ENCODE measurements at places on chromosomes 7 and 10.
A peak's percentile ranks its signal among the peaks of the same experiment; 100 is the strongest.

DNA sequence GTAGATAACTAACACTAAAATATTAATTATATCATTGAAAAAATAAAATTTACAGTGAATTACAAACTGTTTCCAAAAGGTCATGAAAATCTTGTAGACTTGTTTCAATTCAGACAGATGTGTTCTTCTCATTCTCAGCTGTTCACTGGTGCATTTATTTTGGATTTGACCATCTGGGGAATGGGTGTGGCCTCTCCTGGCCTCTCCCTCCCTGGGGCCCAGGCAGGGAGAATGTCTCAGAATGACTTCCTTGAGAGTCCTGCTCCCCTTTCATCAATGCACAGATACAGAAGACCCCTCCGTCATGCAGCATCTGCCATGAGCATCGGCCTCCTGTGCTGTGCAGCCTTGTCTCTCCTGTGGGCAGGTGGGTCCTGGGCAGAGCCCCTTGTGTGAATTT, 192.8 kb upstream of the PRSS58 start:
- DNase-seq = no peak

- no peak for DNase-seq
These were observed 34.6 kb upstream of the PPIF start for GRCh38 chr10:79312601-79313187.

- DNase-seq = no peak
These were observed 56.6 kb upstream of the CALD1 start for GRCh38 chr7:134722786-134723322.

DNA sequence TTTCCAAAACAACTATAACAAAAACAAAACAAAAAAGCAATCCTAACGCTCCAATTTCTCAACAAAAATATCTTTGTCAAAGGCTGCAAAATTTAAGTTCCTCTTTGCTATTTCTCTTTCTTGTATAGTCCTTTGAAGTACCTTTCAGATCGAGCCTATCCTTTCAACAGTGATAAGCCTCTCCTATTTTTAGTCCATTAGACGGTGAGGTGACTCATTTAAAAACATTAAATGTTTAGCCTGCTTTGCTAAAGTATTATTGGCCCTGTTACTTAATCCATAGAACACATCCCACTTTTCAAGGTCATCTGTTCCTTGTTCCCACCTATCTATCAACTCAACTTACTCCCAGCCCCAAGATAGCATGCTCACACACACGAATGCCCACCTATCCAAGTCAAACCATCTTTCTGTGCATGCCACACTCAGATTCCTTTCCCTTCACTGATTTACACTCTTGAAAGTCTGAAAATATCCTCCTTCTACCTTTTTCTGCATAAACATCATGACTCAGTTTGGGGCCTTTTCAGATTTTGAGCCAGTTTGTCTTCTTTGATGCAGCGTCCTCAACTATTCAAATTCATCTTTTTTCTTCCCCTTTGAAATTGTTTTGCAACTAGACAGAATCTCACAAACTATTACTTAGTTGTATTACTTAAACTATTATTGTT, 224.9 kb upstream of the TMEM229A start:
- DNase-seq = no peak

DNA sequence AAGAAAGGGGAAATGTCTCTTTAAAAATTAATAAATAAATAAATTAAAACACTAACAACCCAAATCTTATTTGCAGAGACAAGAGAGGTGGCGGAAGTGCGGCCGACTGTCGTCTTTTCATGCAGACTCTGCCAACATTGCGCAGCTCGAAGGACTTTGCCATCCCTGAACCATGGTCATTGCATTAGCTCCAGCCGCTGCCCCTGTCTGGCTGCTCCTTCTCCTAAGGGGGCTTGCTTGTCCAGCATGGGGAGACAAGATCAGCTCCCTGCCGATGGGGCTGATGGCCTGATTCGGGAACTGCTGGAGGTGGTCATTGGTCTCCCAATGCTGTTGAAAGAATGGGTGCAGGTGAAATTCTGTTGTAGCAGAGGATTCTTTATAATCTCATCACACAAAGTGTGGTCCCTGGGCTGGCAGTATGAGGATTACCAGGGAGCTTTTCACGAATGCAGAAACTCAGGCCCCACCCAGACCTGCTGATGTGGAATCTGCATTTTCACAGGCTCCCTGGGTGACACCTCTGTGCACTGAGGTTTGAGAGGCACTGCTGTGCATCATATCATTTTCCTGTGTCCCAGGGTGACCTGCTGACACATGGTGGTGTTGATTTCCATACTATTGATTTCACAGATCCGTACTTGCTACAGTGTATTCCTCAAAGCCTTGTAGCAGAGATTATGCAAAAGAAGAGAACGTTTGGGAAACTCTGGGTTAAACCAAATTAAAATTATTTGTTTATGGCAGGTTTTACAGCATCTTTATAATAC, 172.4 kb upstream of the ZMIZ1 start:
- no peak for DNase-seq

GRCh38 chr7:7897949-7898515, 70.6 kb upstream of the GLCCI1 start:
- DNase-seq = no peak

DNA sequence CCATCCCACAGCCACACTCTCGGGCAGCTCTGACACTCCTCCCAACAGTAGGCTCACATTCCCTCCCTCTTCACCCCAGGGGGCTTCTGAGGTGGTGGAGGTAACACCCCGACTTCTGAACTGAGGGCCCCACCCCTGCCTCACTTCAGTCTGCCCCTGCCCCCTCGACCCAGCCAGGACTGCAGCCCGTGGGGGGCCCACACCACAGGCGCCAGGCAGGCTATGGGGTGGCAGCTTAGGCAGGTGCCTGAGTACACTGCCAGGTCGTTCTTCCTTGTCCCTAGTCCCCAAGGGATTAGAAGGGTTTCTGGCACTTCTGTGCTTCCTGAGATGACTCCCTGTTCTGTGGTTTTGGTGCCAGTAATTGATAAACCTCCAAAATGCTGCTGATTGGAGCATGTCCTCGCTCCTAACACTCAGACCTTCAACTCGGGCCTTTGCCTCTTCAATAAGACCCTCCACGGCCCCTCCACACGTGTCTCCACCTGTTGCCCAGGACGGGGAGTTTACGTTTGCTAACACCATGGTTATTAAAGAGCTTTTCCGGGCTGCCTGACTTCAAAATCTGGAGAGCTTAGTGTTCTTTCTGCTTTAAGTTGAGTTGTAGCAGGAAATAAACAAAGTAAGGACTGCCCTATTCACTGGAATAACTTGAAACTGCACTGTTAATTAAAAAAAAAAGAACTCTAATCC, 23.8 kb upstream of the LARP4B start:
- DNase-seq = no peak

GRCh38 chr7:135600226-135600625, 42.5 kb downstream of the NUP205 start:
- DNase-seq = no peak

DNA sequence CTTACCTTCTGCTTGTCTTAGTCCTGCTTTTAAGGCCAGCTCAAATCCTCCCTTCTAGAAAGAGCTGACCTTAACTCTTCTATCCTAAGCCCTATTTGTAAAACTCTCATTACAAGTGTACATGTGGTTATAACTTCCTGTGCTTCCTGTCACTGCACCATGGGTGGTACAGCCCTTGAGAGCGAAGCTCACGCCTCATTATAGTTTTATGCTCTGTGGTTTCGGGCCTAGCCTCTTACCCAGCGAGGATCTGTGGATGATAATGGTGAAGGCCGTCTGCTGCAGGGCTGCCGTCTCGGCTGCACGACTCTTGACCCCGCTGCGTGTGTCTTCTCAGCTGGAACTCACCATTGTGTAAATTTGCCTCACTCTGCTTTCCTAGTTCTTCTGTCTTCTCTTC, 74.6 kb downstream of the CUL1 start:
- DNase-seq = peak; percentile 4

DNA sequence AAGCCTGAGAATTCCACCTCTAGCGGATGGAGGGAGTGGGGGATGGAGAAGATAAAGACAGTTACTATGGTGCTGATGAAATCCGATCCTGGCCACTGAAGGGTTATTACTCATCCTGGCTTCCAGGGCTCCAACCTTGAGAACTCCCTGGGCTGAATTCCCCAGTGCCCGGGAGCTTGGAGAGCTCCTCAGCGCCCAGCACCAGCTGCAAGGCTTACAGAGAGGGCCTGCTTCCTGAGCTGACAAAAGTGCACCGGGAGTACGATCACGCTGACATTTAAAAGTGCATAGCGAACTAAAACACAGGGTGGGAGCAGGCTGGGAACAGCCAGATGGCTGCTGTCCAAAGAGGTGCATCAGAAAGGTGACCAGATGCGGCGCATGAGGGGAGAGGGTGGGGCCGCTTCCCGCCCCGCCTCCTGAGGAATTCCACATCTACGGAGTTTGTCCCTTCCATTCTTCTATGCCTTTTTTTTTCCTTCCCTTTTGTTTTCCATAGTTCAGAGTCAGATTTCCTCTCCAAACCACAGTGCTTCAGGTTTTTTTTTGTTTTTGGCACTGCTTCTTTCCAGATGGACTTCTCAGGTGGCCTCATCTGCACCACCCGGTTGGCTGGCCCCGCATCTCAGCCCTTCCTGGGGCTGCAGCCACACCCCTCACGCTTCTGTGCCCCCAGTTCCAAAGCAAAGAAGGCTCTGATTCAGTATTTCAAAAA, 62.4 kb upstream of the MKRN1 start:
- no peak for DNase-seq

- no peak for DNase-seq
These were observed 207.0 kb downstream of the SUGCT start for GRCh38 chr7:40341836-40342235.

DNA sequence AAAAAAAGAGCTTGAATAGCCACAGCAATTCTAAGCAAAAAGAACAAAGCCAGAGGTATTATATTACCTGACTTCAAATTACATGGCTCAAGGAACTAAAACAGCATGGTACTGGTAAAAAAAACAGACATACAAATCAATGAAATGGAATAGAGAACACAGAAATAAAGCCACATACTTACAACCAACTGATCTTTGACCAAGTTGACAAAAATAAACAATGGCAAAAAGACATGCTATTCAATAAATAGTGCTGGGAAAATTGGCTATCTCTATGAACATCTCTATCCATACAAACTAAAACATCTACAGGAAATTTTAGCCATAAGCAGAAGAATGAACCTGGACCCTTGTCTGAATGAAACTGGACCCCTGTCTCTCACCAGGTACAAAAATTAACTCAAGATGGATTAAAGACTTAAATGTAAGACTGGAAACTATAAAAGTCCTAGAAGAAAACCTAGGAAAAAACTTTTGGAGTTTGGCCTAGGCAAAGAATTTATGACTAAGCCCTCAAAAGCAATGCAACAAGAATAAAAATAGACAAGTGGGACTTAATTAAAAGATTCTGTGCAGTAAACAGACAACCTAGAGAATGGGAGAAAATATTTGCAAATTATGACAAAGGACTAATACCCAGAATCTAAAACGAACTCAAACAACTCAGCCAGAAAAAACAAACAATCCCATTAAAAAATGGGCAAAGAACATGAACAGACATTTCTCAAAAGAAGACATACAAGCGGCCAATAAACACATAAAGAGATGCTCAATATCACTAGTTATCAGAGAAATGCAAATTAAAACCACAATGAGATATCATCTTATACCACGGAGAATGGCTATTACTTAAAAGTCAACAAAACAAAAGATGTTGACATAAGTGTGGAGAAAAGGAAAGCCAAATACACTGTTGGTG, 72.8 kb upstream of the DDC start:
- no peak for DNase-seq

DNA sequence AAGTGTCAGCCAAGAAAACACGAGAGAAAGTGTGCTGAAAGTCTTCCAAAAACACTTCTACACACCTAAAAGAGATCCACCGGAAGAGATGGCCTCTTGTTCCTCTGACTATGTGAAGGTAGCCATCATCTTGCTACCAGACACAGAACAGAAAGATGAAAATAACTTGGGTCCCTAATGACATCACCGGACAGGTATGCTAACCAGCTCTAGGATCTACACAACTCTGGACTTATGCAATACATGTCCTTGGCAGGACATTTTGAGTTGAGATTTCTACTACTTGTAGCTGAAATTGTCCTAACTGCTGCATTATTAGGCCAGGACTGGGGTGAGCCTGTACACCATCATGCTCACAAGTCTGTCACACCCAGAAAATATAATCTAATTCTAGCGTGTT, 358.7 kb downstream of the ELMO1 start:
- DNase-seq = no peak

GRCh38 chr7:154841731-154842331, 161.1 kb downstream of the PAXIP1 start:
- no peak for DNase-seq

DNA sequence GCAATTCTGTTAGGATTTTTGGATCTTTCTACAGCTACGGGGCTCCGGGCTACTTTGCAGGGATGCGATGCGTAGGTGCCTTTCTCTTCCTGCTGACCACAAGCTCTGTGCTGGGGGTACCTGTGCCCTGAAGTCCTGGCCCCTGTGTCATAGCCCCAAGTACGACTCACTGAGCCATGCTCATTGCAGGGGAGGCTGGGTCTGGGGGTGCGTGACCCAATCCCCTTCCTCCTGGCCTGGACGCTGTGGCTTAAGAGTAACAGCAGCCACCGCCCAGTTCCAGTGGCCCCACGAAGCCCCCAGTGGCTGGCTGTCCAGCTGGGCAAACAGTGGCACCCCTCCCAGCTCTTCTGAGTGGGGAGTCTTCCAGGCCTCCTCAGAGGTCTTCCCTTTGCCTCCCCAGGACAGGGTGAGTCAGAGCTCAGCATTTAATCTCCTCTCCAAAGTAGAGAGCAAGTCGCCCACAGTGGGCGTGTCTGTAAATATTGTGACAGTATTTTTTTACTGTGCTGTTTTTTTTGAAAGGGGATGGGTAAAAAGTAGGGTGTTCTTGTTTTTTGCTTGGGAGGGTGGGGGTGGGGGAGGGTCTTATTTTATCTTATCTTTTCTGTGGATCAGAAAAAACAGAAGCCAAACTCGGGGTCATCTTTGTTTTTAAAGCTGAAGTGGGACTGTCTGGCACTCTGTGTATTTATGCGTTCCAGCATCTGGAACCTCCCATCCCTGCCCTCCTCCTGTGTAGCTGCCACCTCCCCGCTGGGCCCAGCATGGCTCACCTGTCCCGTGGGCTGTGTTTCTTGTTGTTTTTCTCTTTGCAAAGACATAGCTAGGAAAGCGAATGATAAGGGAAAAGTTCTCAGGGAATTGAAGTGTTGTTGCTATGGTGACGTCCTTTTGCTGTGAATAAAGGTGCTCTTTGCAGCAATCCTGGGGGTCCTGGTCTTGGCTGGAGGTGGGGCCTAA, 8.2 kb downstream of the LFNG start:
- DNase-seq = peak; percentile 67

- DNase-seq = no peak
These were observed 7.7 kb upstream of the TRUB1 start for GRCh38 chr10:114930320-114930719.

GRCh38 chr7:131546583-131547141, 9.8 kb downstream of the PODXL start:
- peak; percentile 2 for DNase-seq

- DNase-seq = peak; percentile 14
These were observed 14.7 kb downstream of the FAM241B start for GRCh38 chr10:69644658-69645295.

Data from activated CD4-positive, alpha-beta T cell treated with anti-CD3 and anti-CD28 coated beads, Interleukin-2, amount 50 U/mL, for 4 hours (primary cell).